ENCODE measurements at places on chromosomes 5 and 9.

- DNase-seq: no peak
Measured at GRCh38 chr5:139647506-139648204, 494 bp upstream of the CXXC5 start.

GRCh38 chr5:178765753-178766300, 35.4 kb upstream of the ZNF354A start:
- no peak for DNase-seq

- peak; percentile 43 for DNase-seq
Measured at GRCh38 chr9:111483439-111483857, 735 bp downstream of the ECPAS start.

DNA sequence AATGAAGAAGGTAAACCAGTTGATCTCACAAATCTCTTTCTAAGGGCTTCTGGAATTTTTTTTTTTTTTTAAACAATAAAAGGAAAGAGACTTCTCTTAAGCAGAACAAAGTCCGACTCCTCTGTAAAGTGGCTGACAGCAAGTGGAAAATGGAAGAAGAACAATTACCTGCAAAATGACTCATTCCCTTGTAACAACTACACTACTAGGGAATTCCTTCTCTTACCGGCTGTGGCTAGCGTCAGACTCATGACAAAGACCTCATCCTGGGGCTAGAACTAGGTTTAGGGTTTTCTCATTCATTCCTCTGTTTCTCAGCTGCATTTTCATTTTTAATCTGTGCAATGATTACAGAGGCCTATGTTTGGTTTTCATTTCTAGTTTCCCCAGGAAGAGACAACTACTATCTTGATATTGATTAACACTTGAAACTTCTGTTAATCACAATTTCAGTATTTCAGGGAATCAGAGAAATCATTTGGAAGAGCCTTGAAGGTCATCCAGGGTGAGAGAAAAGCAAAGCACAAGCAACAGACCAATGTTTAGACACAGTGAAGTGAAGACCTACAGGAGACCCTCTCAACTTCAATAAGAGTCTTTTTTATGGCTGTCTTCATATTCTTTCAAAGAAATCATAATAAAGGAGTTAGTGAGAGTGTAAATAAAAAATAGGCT, 437.9 kb downstream of the RAB3C start:
- peak; percentile 45 for DNase-seq

- no peak for DNase-seq
Measured at GRCh38 chr5:143713047-143714003, 98.6 kb upstream of the HMHB1 start.

DNA sequence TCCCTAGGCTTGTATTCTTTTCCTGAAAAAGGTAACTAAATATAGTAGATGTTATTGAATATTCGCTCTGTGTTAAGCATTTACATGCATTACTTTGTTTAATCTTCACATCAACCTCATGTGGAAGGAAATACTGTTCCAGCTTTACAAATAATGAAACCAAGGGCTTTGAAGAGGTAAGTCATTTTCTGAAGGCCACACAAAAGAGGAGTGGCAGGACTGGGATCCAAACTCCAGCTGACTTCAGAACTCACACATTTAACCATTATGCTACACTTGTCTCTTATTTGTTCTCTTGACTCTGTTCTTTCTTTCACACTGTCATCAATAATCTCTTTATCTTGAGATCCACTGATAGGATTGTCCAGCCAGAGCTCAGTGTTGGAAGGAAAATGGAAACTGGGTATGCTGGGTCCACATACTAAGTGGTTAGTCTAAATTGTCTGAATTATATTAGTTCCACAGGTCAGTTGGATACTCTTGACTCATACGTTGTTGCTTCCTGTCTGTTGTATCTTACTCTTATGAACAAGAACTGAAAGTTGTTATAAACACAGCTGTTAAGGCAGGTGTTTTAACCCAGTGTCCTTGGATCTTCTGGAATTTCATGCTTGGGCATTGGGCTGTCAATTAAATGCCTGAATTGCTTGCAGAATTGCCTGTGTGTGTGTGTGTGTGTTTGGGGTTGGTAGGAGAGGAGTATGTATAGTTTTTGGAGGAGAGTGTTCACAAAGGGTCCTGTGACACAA, 65.6 kb downstream of the TLE4 start:
- peak; percentile 38 for DNase-seq

DNA sequence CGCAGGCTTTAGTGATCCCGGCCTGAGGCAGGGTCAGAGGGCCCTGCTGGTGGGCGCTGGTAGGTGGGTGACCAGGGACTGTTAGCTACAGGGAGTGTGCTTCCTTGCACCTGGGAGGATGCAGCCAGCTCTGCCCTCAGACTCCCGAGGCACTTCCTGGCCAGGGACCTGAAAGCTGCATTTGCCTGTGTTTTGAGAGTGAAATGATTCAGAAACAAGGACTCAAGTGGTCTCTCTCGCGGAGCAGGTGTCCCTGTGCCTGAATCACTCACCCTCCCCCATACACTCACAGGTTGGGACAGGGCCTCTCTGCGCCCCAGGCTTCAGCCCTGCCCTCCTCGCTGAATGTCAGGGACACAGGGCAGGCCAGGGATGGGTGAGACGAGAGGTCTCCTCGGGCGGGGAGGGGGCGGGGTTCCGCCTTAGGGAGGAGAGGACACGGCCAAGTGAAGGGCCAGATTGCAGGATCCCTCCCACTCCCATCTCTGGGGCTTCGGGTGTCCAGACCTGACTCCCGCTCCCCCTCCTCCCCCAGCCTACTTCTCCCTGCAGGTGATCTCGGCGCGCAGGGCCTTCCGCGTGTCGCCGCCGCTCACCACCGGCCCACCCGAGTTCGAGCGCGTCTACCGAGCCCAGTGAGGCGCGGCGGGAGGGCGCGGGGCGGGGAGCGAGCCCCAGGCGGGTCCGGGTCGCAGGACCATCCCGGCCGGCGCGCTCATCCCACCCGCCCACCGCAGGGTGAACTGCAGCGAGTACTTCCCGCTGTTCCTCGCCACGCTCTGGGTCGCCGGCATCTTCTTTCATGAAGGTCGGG, 1.5 kb downstream of the LTC4S start:
- DNase-seq: no peak

GRCh38 chr9:124688238-124688904, 82.7 kb downstream of the NR6A1 start:
- DNase-seq: no peak

DNA sequence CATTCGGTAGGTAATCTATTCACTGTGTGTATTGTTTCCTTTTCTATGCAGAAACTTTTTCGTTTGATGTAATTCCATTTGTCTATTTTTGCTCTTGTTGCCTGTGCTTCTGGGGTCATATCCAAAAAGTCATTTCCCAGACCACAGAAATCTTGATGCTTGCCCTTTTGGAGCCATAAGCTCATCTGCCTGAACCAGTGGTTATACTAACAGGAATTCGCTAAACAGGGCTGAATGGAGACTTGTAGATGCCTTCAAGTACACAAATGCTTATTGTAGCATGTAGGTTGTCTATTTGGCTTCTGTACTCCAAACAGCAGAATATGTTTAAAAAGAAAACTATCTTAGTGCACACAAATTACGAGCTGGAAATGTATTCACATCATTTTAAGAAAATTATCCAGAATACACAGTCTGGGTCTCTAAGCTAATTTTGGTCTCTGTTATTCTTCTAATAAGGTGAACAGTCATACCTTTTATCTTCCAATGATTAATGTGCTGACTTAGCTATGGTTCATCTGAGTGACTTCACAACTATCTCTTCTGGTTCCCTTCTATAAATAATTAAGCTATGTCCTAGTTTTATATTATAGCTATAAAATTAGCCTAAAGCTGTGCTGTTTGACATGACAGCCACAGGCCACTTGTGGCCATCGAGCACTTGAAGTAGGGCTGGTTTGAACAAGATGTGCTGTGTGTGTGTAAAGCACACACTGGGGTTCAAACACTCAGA, 87.6 kb downstream of the DAPK1 start:
- no peak for DNase-seq

DNA sequence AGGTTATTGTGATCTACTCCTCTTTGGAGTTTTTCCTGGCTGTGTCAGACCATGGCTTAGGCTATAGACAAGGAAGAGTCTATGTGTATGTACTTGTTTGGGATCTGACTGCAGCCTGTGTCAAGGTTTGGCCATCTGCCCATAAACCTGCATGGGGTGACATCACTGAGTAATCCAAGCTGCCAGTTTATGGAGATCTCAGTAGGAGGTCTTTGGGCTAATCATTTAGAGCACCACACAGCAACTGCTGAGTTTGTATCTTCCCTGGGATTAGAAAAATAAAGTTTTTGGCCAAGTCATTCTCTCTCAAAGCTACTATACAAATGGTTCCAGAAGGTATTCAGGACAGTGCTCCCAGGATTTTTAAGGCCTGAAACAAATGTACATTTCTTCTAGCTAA, 65.5 kb upstream of the HSPB3 start:
- peak; percentile 95 for DNase-seq

DNA sequence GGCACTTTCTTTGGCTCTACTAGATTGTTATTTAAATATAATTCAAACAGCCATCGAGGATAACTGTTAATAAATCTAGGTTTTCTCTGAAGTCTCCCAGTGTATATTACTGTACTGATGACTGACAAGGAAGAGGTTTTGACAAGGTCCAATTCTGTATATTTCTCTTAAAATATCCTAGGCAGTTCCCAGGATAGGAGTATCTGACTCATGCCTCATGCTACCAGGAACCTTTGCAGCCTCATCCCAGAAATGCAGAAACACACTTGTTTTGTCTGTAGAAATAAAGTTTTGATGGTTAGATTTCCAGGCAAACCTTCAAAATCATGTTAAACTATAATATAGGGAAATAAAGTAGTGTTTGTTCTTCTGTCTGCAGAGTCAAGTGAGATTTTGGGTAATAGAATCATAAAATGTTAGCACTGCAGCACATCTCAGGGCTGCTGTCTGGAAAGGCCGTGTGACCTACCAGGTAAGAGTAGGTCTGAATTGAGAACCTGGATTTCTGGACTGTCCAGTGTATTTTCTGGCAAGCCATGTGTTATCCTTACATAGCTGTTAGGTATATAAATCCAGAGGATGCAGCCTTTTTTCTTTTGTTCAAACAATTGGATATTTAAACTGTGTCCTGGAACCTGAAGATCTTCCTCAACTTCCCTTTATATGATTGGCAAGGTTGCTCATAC, 8.3 kb downstream of the UBE2D2 start:
- no peak for DNase-seq

- no peak for DNase-seq
Measured at GRCh38 chr5:146475190-146475780, 28.2 kb downstream of the TCERG1 start.

- DNase-seq: peak; percentile 60
Measured at GRCh38 chr5:88792144-88792840, 90.7 kb downstream of the MEF2C start.

DNA sequence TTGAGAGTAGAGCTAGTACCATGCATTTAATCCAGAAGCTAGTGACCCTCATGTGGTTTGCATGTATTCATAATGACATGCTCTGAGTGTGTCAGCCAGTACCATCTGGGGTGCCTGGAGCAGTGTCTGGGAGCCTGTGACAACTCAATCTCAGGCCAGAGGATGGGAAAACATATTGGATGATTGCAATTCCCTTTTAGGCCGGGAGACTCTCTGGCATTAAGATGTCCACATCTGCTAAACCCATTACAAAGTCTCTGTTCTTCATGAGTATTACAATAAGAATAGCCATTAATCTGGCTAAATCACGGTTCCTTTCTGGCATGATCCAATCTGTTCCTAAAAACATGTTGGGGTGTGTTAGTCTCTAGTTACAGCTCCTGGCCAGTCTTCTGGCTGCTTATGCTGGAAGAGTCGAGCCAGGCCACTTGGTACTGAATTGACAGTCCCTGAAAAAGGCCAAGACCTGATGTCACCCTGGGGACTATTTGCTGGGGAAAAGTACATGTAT, 475.7 kb downstream of the ENC1 start:
- no peak for DNase-seq

- no peak for DNase-seq
Measured at GRCh38 chr5:329768-330167, 8.3 kb downstream of the AHRR start.

GRCh38 chr9:123339666-123340510, 16.1 kb upstream of the CRB2 start:
- DNase-seq: no peak

DNA sequence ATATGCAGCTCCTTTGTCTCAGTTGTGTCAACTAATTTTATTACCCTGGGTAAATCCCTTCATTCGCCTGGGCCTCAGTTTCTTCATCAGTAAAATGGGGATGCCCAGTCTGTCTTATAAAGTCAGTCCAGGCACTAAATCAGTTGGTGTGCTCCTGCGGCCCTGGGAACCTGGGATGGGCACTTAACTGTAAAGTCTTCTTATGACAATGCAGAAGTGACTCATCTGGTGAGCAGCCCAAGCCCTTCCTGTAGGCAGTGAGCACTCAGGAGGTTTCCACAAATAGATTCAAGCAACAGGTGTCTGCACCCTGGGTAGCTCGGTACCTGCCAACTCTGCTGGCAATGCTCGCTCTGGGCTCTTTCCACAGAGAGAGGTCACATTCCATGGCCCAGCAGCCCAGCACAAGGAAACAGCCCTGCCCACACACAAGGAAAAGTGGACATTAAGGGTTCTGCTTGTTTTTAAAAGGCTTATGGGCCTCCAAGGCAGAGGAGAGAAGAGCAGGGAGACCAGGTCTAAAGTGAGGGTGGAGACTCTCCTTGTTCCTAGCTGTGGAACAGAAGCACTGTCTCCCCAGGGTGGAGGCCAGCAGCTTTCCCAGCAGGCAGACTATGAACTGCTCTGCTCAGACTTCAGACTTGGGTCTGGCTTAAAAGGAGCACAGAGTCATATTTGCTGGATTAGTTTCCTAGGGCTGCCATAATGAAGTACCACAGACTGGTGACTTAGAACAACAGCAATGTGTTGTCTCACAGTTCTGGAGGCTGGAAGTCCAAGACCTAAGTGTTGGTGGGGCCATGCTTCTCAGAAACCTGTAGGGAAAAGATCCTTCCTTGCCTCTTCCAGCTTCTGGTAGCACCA, 89.7 kb upstream of the ADRA1B start:
- peak; percentile 92 for DNase-seq

GRCh38 chr5:31062902-31063580, 130.4 kb upstream of the CDH6 start:
- no peak for DNase-seq

- no peak for DNase-seq
Measured at GRCh38 chr5:108339220-108339619, 42.7 kb downstream of the FBXL17 start.

- DNase-seq: no peak
Measured at GRCh38 chr5:80655231-80655774, 520 bp upstream of the DHFR start.

DNA sequence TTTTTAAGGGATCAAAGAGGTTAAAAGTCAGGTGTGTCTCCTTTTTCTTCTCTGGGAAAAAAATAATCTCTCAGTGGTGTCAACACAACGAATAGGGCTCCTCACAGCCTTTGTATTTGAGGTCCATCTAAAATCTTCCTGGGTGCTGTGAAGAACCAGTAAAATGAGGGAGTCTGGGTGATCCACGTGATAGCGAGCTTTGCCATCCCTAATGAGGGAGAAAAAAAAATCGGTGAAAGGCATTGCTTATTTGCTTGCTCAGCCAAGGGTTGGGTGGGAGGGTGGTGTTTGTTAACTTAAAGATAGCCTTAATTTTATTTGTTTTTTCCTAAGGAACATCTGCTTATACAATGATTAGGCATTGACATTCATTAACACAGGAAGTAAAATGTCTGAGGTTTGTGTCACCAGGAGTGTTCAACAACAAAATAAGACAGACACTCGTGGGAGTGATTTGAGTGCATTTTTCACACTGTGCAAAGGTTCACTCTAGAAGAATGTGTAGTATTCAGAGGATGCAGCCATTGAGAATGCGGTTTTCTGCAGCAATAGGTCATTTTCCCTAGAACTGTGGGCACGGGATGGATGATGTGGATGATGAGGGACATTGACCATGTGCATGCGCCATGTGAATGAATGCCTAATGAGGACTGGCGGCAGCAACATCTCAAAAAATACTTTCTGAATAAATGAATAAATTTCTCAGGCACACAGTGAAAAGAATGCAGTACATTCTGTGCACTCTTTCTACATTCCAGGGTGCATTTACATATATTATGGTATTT, 369.5 kb downstream of the NTRK2 start:
- peak; percentile 4 for DNase-seq

All from astrocyte of the spinal cord (primary cell).